T-cell (primary cell): ENCODE measurements at places on chromosomes 12 and 14.
A peak's percentile ranks its signal among the peaks of the same experiment; 100 is the strongest.

- no peak for DNase-seq
- peaks cover 17% of the 10 kb centered on the region for H3K4me1 ChIP-seq
- no peak overlapping the region for H3K27ac ChIP-seq
- H3K4me3 ChIP-seq = no peak overlapping the region
Observed at GRCh38 chr12:49236423-49236822, 28.5 kb upstream of the TUBA1C start.

GRCh38 chr14:54837508-54838149, 65.0 kb downstream of the GCH1 start:
- H3K4me3 ChIP-seq = no peak overlapping the region
- H3K27me3 ChIP-seq = no peaks in the 10 kb centered on the region
- peaks cover 4% of the 10 kb centered on the region for H3K36me3 ChIP-seq
- no peaks in the 10 kb centered on the region for H3K4me1 ChIP-seq
- no peak overlapping the region for H3K27ac ChIP-seq
- no peak for DNase-seq

- no peak overlapping the region for H3K27ac ChIP-seq
- H3K4me1 ChIP-seq = no peaks in the 10 kb centered on the region
- no peaks in the 10 kb centered on the region for H3K27me3 ChIP-seq
Observed at GRCh38 chr14:59336706-59337105, 128.5 kb downstream of the GPR135 start.

- H3K27me3 ChIP-seq = no peaks in the 10 kb centered on the region
- peak overlapping the region; percentile 59 for H3K27ac ChIP-seq
- H3K4me3 ChIP-seq = peak overlapping the region; percentile 45
- peaks cover 6% of the 10 kb centered on the region for H3K4me1 ChIP-seq
- no peaks in the 10 kb centered on the region for H3K36me3 ChIP-seq
Observed at GRCh38 chr12:14239350-14239934, 126.0 kb upstream of the ATF7IP start.

DNA sequence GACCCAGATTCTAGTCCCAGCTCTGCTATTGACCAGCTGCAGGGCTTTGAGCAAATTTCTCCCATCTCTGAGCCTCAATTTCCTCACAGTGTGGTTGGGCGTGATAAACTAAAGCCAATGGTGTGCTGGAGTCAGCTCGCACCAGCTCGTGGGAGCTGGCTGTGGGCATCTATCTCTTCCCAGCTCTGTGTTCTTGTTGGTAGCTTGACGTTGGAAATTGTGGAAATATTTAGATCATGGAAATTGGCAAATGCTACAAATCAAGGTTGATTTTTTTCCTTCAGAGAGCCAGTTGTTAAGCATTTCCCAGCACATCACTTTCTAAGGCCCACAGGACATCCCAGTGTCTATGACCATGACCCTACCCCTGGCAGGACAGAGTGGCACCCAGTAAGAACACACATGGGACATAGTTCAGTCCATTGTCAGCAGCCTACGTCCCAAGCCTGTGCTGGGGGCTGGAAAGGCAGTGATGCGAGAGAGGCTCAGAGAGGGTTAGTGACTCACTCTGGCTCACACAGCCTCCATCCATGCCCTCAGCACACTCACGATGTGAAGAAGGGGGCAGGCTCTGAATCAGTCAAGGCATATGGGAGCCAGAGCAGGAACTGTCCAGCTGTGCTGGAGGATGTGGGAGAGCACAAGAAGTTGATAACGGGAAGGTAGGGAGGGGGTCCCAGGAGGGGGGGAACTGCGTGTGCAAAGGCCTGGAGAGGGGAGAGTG, 77.6 kb downstream of the LGMN start:
- H3K36me3 ChIP-seq = peaks cover 66% of the 10 kb centered on the region
- no peak overlapping the region for H3K4me3 ChIP-seq
- peak overlapping the region; percentile 6 for H3K27ac ChIP-seq

GRCh38 chr12:39620659-39621658, 1.4 kb upstream of the ABCD2 start:
- peak overlapping the region; percentile 92 for H3K27ac ChIP-seq
- H3K36me3 ChIP-seq = no peaks in the 10 kb centered on the region
- H3K27me3 ChIP-seq = no peaks in the 10 kb centered on the region
- DNase-seq = no peak
- peaks cover 21% of the 10 kb centered on the region for H3K4me1 ChIP-seq
- H3K4me3 ChIP-seq = peak overlapping the region; percentile 67

DNA sequence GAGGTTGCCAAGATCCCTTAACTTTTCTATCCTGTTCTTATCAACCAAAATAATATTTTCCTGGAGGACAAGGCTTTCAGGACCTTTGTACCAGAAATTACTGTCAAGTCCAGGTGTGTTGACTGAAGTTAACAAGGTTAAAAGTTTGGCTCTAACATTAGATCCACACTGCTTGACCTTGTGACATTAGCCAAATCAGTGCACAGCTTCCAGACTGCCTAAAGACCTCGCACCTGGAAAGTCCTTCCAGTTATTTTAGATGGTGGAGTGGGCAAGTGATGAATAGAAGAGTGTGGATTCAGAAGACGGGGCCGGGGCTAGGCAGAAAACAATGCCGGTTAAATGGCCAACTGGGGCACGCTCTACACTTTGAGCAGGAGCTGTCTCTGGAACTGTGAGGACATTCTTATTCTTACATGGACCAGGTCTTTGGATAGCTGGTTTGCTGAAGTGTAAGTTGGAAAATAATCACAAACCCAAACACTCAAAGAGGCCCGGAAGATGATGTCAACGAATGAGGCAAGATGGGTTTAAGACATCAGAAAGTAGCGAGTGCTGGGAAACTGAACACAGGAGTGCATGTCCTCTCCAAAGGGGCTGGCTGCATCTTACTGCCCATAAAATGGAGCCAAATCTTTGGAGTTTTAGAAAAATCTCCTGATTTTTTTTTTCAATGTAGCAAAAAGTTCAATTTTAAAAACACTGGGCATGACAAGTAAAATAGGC, 56.3 kb downstream of the NIN start:
- H3K36me3 ChIP-seq = peaks cover 2% of the 10 kb centered on the region
- H3K27me3 ChIP-seq = no peaks in the 10 kb centered on the region
- no peak for DNase-seq
- peaks cover 6% of the 10 kb centered on the region for H3K4me1 ChIP-seq

GRCh38 chr14:28902930-28903329, 136.3 kb downstream of the FOXG1 start:
- no peaks in the 10 kb centered on the region for H3K4me1 ChIP-seq
- H3K27me3 ChIP-seq = no peaks in the 10 kb centered on the region
- no peak overlapping the region for H3K27ac ChIP-seq

DNA sequence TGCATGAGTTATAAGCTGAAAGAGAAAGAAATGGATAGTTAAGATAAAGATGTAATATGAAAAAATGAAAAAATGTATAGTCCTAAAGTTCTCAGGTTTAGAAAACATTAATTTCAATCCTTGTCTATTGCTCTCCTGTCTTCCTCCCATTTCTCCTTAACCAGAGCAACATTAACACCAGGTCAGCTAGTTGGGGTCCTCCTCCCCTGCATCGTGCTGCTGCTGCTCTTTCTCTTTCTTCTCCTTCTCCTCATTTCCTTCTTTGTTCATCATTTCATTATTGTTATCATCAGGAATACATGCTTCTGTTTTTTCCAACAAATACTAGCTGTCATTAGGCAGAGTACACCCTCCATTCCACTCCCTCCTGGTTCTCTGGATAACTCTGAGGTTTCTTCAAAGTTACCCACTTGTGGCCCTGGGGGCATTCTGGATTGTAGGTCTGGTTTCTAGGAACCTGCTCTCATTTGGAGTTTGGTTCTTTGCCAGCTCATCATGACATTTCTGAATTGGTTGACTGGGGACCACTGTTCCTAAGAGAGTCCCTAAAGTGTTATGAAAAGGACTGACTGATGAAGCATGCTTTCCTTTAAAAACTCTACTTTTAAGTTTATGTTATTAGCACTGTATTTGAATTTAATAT, 17.0 kb downstream of the ACSS3 start:
- H3K27me3 ChIP-seq = no peaks in the 10 kb centered on the region
- H3K27ac ChIP-seq = no peak overlapping the region
- no peak overlapping the region for H3K4me3 ChIP-seq
- H3K36me3 ChIP-seq = no peaks in the 10 kb centered on the region

DNA sequence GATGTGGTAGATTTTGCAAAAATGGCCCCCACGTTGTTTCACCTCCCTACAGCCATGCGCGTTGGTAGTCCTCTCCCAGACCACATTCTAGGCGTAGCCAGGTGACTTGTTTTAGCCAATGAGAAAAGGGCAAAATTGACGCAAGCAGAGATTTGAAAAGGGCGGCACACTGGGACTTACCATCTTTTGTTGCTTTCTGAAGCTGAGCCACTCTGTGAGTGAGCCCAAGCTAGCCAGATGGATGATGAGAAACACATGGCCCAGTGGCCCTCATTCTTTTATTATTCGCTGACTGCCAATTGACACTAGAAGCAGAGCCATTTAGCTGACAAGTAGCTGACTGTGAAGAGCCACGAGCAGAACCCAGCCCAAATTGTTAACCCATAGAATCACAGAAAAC, 142.0 kb upstream of the GZMB start:
- no peak overlapping the region for H3K27ac ChIP-seq
- H3K4me3 ChIP-seq = no peak overlapping the region
- no peak for DNase-seq
- H3K4me1 ChIP-seq = no peaks in the 10 kb centered on the region

- DNase-seq = no peak
- no peak overlapping the region for H3K27ac ChIP-seq
- peaks cover 54% of the 10 kb centered on the region for H3K27me3 ChIP-seq
- no peak overlapping the region for H3K4me3 ChIP-seq
- H3K4me1 ChIP-seq = no peaks in the 10 kb centered on the region
Observed at GRCh38 chr12:3295225-3295624, 195.8 kb upstream of the PRMT8 start.

- peaks cover 9% of the 10 kb centered on the region for H3K36me3 ChIP-seq
- no peak overlapping the region for H3K27ac ChIP-seq
Observed at GRCh38 chr14:93010522-93011140, 87.7 kb downstream of the CHGA start.

DNA sequence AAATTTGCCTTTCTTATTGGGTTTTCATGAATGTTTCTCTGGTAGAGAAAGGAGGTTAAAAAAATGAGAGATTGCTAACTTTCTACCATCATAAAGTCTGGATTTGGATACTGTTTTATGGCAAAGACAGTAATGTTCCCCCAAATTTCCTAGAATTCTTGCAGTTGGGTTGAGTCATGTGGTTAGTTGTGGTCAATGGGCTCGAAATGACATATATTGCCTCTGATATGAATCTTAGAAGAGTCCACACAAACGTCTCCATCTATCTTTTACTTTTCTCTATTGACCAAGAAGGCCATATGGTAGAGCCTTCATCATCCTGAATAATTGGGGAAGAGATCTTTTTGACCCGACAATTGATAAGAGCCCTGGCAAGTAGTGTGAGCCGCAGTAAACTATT, 119.5 kb upstream of the PMCH start:
- no peak overlapping the region for H3K27ac ChIP-seq
- no peak for DNase-seq
- no peaks in the 10 kb centered on the region for H3K27me3 ChIP-seq
- no peak overlapping the region for H3K4me3 ChIP-seq

GRCh38 chr12:86193931-86194330, 62.3 kb downstream of the MGAT4C start:
- H3K4me1 ChIP-seq = no peaks in the 10 kb centered on the region
- H3K36me3 ChIP-seq = no peaks in the 10 kb centered on the region
- no peak for DNase-seq
- no peak overlapping the region for H3K4me3 ChIP-seq
- H3K27ac ChIP-seq = no peak overlapping the region

DNA sequence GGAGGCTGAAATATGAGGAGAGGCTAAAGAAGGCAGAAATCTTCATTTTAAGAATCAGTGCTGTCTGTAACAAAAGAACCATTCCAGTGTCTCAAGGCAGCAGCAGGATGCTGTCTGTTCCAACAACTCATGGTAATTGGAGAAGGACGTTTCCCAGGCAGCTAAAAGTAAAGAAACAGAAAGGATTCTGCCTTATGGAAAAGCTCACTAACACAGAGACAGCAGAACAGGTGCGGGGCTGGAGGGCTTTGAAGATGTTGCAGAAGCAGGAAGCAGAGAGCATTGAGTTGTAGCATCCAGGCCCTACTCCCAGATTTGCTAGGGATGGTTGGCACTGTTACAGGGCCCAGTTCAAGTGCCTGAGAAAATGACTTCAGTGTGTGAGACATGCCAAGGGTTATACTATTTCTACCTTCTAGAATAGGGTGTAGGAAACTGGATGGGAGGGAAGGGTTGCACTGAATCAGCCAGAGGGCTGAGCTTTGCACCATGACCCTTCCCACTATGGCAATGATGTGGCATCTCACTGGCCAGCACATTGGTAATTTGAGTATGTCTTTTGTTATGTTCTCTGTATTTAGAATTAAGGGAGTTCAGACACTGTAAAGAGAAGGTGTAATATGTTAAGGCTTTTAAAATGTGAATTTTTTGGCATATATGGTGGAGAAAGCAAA, 160.0 kb upstream of the FBXO33 start:
- no peak overlapping the region for H3K4me3 ChIP-seq
- no peaks in the 10 kb centered on the region for H3K27me3 ChIP-seq
- H3K36me3 ChIP-seq = no peaks in the 10 kb centered on the region
- no peaks in the 10 kb centered on the region for H3K4me1 ChIP-seq

GRCh38 chr12:67991158-67991557, 1.9 kb downstream of the IFNG-AS1 start:
- no peaks in the 10 kb centered on the region for H3K36me3 ChIP-seq
- peak; percentile 22 for DNase-seq
- no peaks in the 10 kb centered on the region for H3K27me3 ChIP-seq
- peak overlapping the region; percentile 47 for H3K4me3 ChIP-seq

- H3K27ac ChIP-seq = no peak overlapping the region
- H3K36me3 ChIP-seq = no peaks in the 10 kb centered on the region
- DNase-seq = no peak
- no peaks in the 10 kb centered on the region for H3K4me1 ChIP-seq
Observed at GRCh38 chr12:89064780-89065179, 287.5 kb downstream of the DUSP6 start.
